ENCODE measurements at places on chromosomes 5 and 9.

- no peak for DNase-seq
These were observed 692.9 kb downstream of the MTRR start for GRCh38 chr5:8561854-8562253.

DNA sequence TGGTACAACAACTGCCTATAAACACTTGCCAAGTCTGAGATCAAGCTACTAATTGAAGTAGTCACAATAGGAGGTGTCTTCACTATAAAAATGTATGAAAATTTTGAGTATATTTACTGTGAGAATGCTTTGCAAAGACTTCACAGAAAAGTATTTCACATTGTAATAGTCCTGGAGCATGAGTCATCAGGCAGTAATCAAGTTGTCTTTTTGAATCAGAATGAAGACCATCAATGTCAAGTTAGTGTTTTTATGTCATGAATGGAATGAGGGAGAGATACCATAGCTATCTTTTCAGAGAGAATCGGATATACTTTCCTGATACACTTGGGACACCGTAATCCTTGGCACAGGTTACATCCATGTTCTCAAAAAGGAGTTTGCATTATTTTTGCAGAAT lies 466.9 kb upstream of the ARRDC3 start:
- peak; percentile 43 for DNase-seq

- no peak for DNase-seq
These were observed 358.2 kb downstream of the MTRR start for GRCh38 chr5:8227112-8227511.

- DNase-seq = no peak
These were observed 938.3 kb upstream of the PTPRD start for GRCh38 chr9:11551106-11551505.

GRCh38 chr9:74120061-74120460 lies 377.1 kb upstream of the RORB start:
- DNase-seq = no peak

GRCh38 chr9:126516561-126516935 lies 97.2 kb upstream of the LMX1B start:
- DNase-seq = no peak

DNA sequence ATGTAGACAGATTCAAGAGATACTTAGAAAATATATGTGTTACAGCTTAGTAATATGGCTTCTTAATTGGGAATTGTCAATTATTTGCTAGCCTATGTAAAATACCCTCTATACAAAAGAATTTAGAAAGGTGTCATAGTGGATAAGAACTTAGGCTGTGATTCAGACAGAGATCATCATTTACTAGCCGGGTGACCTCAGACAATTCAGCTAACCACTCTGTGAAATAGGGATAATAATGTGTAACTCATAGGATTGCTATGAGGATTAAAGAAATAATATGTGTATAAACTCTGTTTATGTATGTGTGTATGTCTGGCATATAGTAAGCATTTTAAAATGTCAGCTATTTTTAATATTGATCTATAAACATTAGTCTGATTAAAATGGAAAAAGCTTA lies 5.9 kb upstream of the LARS1 start:
- DNase-seq = peak; percentile 60

GRCh38 chr9:123349691-123350480 lies 6.1 kb upstream of the CRB2 start:
- peak; percentile 41 for DNase-seq

GRCh38 chr9:37944266-37944650 lies 40.3 kb upstream of the SLC25A51 start:
- no peak for DNase-seq
